ENCODE measurements at places on chromosomes 2 and 18.

GRCh38 chr2:238504181-238504931 lies 77.6 kb downstream of the ASB1 start:
- no peak for DNase-seq

DNA sequence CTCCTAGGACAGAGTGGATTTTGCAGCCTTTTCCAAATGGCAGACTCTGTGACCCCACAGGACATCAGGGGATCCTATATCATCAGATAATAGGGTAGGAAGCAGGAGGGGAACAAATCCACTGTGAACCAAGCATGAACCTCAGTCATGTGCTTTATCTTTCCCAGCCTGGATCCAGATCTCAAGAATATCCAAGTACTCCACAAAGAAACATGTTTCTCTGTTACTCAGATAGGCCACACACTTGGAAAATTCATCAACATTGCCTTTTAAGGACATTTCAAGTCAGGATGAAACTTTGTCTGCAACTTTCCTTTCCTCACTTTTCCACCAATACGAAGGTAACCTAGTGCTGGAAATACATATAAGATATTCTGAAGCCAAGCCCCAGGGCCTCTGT lies 85.8 kb downstream of the RDH14 start:
- DNase-seq: no peak

DNA sequence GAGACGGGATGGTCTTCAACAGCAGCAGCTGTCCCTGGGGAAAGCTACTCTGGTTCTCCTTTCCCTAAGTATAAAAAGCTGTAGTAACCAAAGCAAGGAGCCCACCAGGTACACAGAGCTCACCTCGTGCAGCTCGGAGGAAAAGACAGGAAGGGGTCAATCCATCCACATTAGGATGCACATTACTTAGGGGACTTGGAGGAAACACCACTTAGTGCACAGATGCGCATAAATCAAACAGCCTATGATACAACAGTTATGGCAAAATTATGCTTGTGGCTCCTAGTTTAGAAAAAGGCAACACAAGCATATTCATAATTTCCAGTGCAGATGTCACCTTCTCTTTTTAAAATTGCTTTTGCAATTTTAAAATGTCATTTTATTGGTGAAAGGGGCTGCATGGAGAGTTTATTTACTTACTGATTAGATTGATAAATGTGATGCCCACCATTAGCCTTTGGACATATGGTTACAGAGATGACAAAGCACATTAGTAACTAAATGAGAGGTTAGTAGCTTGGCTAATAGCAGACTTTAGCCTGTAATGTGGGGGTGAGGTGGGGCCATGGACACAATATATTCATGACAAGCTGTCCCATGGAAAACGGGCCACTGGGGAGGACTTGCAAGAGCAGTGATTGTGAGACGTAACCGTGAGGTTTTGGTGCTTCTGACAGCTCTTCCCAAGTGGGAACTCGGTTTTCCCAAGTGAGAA lies 199.8 kb downstream of the MYT1L start:
- DNase-seq: no peak

GRCh38 chr18:52130624-52131301 lies 209.2 kb upstream of the DCC start:
- no peak for DNase-seq

DNA sequence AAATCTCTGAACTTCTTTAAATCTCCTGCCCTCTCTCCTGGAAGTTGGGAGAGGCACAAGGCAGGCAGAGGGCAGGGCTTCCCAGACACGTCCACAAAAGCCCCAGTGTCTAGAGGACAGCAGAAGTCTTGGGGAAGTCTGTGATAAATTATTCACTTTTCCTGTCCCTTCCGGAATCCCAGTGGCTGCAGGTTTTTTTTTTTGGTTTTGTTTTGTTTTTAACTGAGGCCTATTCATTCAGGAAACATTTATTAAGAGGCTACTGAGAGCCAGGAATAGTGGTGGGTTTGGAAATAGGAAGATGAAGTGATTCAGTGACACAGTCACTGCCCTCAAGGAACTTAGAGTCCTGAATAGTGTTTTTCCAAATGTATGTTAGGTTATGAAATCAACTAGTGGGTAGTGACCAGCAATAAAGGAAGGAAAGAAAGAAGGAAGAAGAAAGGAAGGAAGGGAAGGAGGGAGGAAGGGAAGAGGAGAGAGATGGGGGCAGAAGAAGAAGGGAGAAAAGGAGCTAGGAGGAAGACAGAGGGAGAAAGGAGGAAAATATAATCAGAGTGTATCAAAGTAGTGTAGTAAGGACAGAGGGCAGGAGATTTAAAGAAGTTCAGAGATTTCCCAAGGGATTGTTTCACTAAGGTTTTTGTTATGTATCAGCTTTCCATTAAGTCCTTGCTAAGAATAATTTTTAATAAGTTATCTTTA lies 98.9 kb upstream of the ZFP36L2 start:
- DNase-seq: no peak

GRCh38 chr18:26367425-26367824 lies 141.2 kb downstream of the TAF4B start:
- DNase-seq: no peak

DNA sequence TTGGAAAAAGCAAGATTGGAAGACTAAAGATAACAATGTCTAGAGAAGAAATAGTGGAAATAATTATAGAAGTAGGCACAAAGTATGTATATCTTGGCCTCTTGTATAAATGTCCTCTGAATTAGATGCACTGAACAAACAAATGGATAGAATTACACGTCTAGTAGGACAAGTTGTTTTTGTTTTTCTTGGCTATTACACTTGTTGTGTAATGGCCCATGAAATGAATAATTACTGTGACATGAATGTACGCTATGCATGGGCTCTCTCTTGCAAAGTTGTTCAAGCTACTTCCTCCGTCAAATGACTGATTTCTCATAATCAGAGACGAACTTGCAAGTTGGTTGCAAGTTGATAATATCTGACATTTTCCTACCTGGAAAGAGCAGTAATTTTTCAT lies 126.2 kb downstream of the PDE1A start:
- no peak for DNase-seq

DNA sequence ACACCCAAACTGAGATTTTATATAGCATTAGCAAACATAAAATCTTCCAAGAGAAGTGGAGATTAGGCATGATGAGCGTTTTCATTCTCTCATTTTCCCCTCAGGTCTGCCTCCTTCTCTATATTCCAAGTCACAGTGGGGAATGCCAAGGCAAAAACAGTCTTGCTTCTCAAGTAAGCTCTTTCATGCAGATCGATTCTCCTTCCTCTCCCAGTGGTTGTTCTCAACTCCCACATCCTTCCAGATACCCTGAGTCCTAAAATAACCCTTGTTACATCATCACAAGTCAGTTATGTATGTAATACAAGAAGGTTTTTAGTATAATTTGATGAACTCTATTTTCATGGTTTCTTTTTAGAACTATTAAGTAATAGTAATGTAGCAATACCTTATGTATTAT lies 150.6 kb downstream of the TXNL1 start:
- no peak for DNase-seq

GRCh38 chr2:3162442-3163077 lies 215.1 kb downstream of the EIPR1 start:
- no peak for DNase-seq

- no peak for DNase-seq
These were observed 317.2 kb downstream of the TSN start for GRCh38 chr2:122072666-122073065.

GRCh38 chr2:173874894-173875237 lies 90.3 kb downstream of the SP3 start:
- DNase-seq: no peak

- DNase-seq: no peak
These were observed 970 bp upstream of the KCNG2 start for GRCh38 chr18:79796531-79797405.

DNA sequence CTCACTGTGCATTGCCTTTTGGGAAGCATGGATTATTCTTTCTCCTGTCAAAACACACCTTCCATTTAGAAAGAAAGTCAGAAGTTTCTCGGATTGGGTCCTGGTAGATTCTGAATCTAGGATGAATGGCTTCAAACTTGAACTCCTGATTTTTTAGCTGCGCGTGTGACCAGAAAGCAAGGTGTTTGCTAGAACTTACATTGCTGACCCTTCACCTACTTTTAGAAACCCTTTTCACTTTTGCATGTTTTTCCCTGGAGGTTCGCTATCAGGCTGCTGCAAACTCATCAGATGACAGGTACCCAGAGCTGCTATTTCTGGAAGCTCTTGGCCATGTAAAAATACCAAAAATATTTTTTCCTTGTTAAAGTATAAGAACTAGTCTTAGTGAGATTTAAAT lies 132.0 kb downstream of the QPCT start:
- DNase-seq: no peak

DNA sequence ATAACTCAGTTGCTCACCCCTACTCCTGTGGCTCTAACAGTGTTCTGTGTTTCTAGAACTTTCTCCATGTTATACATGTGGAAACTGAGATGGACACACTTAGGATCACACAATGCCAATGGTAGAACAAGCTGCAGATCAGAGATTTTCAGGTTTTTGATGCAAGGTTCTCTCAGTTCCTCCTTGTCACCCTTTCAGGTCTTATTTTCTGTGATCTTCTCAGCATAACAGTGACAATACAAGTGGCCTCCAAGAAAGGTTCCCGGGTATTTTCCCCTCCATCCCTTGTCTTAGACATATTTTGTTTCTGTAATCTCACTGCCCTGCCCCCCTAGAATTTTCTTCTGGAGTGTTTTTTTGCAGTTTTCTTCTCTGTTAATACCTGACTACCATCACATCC lies 6.2 kb upstream of the MGAT5 start:
- DNase-seq: no peak

DNA sequence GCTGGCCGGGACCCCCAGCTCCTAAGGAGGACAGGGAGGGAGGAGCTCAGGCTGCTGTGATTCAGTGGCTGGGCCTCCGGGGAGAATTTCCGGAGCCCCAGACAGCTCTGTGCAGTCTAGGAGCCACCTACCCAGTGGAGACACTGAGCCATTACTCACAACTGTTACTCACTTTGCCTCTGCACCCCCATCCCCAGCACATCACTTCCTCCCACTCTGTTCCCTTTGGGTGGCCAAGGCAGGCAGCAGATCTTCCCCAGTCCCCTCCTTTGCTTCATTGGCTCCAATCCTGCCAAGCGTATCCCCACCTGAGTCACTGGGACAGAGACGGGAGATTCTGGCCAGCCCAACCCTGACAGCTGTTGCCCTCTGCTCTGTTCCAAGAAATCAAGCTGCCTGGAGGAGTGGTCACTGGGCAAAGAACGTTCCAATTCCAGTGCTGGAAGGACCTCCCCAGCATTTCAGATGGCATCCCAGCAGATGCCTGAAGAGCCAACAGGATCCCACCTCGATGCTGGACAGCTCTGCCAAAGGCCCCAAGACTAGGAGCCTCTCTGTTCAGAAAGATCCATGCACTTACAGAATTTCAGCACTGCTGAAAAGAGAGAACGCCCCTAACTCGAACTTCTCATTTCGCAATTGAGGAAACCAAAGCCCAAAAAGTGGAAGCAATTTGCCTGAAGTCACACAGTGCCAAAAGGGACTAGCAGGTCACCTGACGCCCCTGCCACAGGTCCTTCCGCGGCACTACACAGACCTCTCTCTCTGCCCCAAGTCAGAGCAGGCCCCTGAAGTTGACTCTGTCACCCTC lies 68.3 kb downstream of the TNS1 start:
- no peak for DNase-seq

GRCh38 chr2:74439803-74440377 lies 1.8 kb downstream of the RTKN start:
- no peak for DNase-seq

GRCh38 chr2:183059561-183059960 lies 19.0 kb upstream of the DUSP19 start:
- no peak for DNase-seq

DNA sequence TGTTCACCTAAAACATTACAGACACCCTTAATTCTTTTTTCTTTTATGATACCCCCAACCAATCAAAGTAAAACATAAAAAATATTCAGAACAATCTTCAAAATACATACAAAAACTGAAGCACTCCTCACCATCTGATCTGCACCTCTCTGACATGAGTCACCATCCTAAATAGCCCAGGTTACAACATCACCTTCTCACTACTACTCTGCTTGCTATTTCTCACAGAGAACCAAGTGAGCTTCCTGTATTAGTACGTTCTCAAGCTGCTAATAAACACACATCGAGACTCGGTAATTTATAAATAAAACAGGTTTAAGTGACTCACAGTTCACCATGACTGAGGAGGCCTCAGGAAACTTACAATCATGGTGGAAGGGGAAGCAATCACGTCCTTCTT lies 183.5 kb downstream of the CBLN2 start:
- DNase-seq: no peak

DNA sequence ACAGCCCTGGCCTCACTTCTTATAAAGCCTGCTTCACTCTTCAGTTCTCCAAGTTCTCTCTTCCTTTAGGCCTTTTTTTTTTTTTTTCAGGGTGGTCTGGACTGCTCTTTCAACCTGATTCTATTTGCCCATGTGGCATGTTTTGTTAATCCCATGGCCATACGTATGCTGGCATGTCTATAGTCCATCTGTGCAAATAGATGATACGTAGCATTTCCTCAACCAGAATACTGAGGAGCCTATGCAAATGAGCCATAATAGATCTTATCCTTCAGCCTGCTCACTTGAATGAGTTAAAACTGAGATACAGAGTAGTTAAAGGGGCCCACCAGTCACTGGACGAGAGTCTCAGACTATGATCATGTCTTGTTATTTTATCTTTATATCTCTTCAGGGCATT lies 265.2 kb upstream of the CXCR4 start:
- DNase-seq: no peak

- no peak for DNase-seq
These were observed 21.5 kb downstream of the KIAA2012 start for GRCh38 chr2:202094426-202094986.

DNA sequence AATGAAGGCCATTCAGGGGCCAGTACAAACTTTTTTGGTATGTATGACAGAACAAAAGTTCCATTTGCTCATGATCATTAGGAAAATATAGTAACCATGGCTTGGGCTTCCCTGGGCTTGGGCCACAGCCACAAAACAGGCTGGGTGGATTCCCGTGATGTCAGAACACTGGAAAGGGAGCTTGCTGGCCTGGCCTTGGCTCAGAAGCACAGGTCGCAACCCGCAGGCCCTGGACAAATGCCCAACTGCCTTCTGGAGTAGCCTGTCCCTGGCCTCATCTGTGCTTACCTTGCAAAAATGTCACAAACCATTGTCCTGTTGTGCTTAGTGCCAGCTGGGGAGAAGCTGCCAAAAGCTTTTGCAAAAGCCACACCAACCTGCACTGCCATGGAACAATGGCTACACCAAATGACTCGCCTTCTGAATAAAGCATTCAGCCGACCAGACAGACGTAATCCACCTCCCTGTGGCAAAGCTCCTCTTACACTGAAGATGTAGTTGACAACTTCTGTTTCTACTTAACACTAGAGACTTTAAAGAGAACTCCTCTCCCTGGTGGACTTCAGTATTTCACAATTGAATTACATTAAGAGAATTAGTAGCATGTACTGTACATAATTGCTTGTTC lies 125.5 kb downstream of the ANKRD44 start:
- no peak for DNase-seq

- DNase-seq: no peak
These were observed 183.6 kb downstream of the BABAM2 start for GRCh38 chr2:28074137-28074536.

DNA sequence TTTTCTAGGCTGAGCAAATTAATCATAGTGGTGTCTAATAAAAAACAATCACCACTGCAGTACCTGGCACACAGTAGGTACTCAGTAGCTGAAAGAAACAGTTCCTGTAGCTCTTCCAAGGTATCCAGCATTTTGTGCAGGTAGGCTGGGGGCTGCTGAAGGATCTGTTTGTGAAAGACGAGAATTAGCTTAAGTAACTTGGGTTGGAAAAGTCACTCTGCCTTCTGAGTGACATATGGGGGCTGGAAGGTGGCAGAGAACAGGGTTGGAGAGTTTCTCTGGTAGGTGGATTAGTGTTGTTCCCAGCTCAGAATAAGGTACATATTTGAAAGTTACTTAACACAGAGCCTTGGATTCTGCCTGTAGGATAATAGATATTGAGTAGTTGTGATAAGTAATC lies 72.8 kb downstream of the FMNL2 start:
- no peak for DNase-seq
